ENCODE measurements at places on chromosomes 5 and 9. TPM values are rescaled to one million over a fixed set of nuclear protein-coding genes. Genes with fewer than 3 reads are reported as not detected.

Gene PCDHGC3
- total RNA-seq, result 6.7 TPM

Gene SLC25A25
- total RNA-seq, result 7.6 TPM

Gene C9
- total RNA-seq, result not detected

Gene CDH9
- total RNA-seq, result not detected

Gene HMGCS1
- 56.8 TPM for total RNA-seq

Gene NPR3
- total RNA-seq, result 15.3 TPM

Gene FOXI1
- total RNA-seq, result not detected

Gene OTP
- total RNA-seq, result 0.13 TPM

Gene DDX4
- not detected for total RNA-seq

Gene SAXO1
- total RNA-seq, result not detected

Gene ABHD17B
- 15.3 TPM for total RNA-seq

Gene SMIM32
- total RNA-seq, result not detected

Gene NSMF
- 41.9 TPM for total RNA-seq

Gene ARL14EPL
- total RNA-seq, result 0.43 TPM

Gene GLDC
- 13.6 TPM for total RNA-seq

Gene RASGRF2
- total RNA-seq, result 1.2 TPM

Gene FBN2
- 18.3 TPM for total RNA-seq

Gene SLC1A1
- 1.3 TPM for total RNA-seq

Gene ARHGEF39
- 16.9 TPM for total RNA-seq

Gene IFNA1
- not detected for total RNA-seq

Gene CTSV
- total RNA-seq, result 13.0 TPM

Gene TMED9
- 277 TPM for total RNA-seq

Gene RGS7BP
- not detected for total RNA-seq

Gene SPATA31D4
- not detected for total RNA-seq

Gene ADRA1B
- total RNA-seq, result 20.4 TPM

Gene CDC26
- 42.4 TPM for total RNA-seq

Gene TAF11L7
- total RNA-seq, result not detected

Gene VCAN
- 8.9 TPM for total RNA-seq

Gene C5orf58
- not detected for total RNA-seq

Gene SGCD
- 3.3 TPM for total RNA-seq

Gene DMRTA1
- 0.53 TPM for total RNA-seq

Gene LCN1
- 0.20 TPM for total RNA-seq

Gene PRDM9
- not detected for total RNA-seq

Gene FAM13B
- 11.3 TPM for total RNA-seq

Gene GNA14
- total RNA-seq, result not detected

All from A549 treated with Hydrocortisone at 1 μM for 4 hours (cell line).